ENCODE measurements at places on chromosomes 1 and 21. TPM values are rescaled to one million over a fixed set of nuclear protein-coding genes. Genes with fewer than 3 reads are reported as not detected.

The PALMD gene
- total RNA-seq: 12.2 TPM

The JUN gene
- total RNA-seq: 69.9 TPM

The OLIG2 gene
- total RNA-seq: 51.4 TPM

The DVL1 gene
- 58.6 TPM for total RNA-seq

The ELAVL4 gene
- 119 TPM for total RNA-seq

The TCHH gene
- 0.23 TPM for total RNA-seq

The SPRR4 gene
- not detected for total RNA-seq

The CCDC185 gene
- 0.23 TPM for total RNA-seq

The CCDC181 gene
- 15.2 TPM for total RNA-seq

The PTGFR gene
- 4.6 TPM for total RNA-seq

The ALX3 gene
- 0.23 TPM for total RNA-seq

The USP16 gene
- 34.8 TPM for total RNA-seq

The ST6GALNAC5 gene
- 58.6 TPM for total RNA-seq

The BSND gene
- not detected for total RNA-seq

The TRIM63 gene
- total RNA-seq: not detected

The DPT gene
- total RNA-seq: not detected

The SH2D2A gene
- not detected for total RNA-seq

Measured in diencephalon (tissue), 1 donor.